ENCODE measurements at places on chromosomes 7 and 10.

DNA sequence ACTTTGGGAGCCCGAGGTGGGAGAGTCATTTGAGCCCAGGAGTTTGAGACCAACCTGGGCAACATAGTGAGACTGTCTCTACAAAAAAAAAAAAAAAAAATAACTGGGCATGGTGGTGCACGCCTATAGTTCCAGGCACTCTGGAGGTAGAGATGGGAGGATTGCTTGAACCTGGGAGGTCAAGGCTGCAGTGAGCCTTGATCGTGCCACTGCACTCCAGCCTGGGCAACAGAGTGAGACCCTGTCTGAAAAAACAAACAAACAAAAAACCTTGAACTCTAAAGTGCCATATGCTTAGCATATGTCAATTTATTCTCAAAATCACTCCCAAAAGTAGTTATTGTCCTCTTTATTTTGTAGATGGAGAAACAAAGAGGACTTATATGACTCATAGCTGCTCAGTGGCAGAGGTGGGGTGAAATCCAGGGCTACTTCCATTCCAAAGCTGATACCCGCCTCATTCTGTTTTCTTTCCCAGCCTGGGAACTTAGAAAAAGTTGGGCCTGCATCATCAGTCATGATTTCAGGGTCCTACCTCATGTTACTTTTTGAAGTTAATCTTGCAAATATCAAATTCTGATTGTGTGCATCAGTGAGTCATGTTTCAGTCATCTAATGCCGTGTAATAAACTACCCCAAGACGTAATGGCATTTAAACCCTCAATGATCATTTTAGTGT, 13.3 kb downstream of the DHTKD1 start:
- H3K4me3 ChIP-seq, result no peak overlapping the region
- no peak overlapping the region for H3K27ac ChIP-seq
- H3K36me3 ChIP-seq, result peaks cover 18% of the 10 kb centered on the region
- H3K27me3 ChIP-seq, result no peaks in the 10 kb centered on the region
- H3K4me1 ChIP-seq, result no peaks in the 10 kb centered on the region

DNA sequence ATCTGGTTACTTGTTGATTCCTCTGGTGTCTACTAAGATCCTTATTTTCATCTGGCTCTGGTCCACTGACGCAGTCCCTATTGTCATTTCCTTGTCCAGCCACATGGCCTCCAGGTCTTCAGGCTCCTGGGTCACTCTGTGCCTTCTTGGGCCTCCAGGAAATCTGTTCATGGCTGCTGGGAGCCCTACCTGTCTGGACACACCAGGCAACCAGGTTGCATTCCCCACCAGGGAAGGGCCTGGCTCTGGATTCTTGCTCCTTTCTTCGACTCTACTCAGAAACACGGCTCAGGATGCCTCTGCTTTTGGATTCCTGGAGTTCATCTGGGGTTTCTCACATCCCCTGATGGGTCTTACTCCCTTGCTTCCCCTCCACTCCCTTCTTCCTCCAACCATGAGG, 8.0 kb upstream of the PPIF start:
- H3K4me1 ChIP-seq, result peaks cover 7% of the 10 kb centered on the region
- no peak for DNase-seq
- H3K27ac ChIP-seq, result no peak overlapping the region
- H3K36me3 ChIP-seq, result peaks cover 2% of the 10 kb centered on the region
- H3K4me3 ChIP-seq, result no peak overlapping the region
- H3K27me3 ChIP-seq, result no peaks in the 10 kb centered on the region

DNA sequence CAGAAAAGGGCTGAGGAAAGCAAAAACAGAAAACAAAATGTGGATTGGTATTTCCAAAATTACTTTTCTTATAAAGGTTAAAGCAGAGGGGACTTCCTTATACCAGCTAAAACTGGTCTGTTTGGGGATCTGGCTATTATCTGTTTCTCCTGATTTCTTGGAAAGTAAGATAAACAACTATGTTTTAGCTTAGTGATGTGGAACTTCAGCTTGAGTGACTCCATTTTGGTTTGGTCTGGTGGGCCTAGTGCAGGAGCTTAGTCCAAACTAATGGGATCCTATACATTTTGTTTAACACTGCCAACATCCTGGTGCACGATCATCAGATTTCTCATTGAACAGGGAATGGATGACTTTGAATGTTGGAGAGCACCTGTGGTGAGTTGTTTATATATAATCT, 283.5 kb downstream of the ADK start:
- no peak overlapping the region for H3K27ac ChIP-seq
- no peak overlapping the region for H3K4me3 ChIP-seq
- H3K36me3 ChIP-seq, result peaks cover 7% of the 10 kb centered on the region

- peaks cover 5% of the 10 kb centered on the region for H3K36me3 ChIP-seq
- H3K4me1 ChIP-seq, result peaks cover 25% of the 10 kb centered on the region
- H3K4me3 ChIP-seq, result peak overlapping the region; percentile 98
- no peaks in the 10 kb centered on the region for H3K27me3 ChIP-seq
- H3K27ac ChIP-seq, result no peak overlapping the region
Measured at GRCh38 chr10:102462512-102463054, 11.2 kb upstream of the C10orf95 start.

DNA sequence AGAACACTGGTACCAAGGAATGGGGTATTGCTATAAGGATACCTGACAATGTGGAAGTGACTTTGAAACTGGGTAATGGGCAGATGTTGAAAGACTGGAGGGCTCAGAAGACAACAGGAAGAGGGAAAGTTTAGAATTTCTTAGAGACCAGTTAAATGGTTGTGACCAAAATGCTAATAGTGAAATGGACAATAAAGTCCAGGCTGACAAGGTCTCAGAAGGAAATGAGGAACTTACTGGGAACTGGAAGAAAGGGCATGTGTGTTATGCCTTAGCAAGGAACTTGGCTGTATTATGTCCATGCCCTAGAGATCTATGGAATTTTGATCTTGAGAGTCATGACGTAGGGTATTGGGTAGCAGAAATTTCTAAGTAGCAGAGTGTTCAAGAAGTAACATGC, 38.0 kb downstream of the FAM149B1 start:
- peaks cover 9% of the 10 kb centered on the region for H3K36me3 ChIP-seq
- no peak for DNase-seq
- H3K4me3 ChIP-seq, result no peak overlapping the region
- H3K4me1 ChIP-seq, result no peaks in the 10 kb centered on the region
- no peaks in the 10 kb centered on the region for H3K27me3 ChIP-seq

DNA sequence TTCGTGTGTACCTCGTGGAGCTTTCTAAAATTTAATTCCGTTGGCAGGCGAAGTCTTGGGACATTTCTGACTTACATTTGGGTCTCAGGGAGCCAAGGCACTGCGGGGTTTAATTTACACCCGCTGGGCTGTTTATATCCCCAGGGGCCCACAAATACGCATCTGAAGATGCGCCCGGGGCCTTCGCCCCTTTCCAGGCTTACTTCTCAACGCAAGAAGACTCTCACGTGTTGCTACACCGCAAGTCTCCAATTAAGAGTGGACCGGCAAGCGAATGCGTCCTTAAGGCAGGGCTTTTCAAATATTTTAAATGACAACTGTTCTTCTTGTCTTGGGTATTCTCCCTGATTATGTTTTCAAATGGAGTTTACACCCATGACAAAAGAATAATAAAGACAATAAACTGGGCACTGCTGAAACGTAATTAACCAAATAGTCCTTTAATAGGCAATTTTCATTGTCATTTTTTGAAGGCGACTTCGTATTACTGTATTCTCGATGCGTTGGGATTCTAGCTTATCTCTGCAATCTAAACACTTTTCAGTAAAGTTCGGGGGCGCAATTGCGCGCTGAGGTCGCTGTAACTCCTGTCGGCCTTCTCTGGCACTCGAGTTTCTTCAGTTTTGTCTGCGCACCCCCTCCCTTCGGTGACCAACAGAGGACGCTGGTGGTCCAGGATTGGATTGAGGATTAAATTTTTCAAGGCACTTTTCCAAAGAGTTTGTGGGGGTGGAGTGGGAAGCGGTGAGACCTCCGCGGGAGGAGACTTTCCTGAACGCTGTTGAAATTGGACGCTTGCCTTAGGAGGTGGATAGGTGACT, 837 bp upstream of the IGFBP3 start:
- H3K4me3 ChIP-seq, result peak overlapping the region; percentile 72
- peaks cover 63% of the 10 kb centered on the region for H3K27me3 ChIP-seq
- H3K4me1 ChIP-seq, result peaks cover 17% of the 10 kb centered on the region
- no peak for DNase-seq
- peaks cover 6% of the 10 kb centered on the region for H3K36me3 ChIP-seq

DNA sequence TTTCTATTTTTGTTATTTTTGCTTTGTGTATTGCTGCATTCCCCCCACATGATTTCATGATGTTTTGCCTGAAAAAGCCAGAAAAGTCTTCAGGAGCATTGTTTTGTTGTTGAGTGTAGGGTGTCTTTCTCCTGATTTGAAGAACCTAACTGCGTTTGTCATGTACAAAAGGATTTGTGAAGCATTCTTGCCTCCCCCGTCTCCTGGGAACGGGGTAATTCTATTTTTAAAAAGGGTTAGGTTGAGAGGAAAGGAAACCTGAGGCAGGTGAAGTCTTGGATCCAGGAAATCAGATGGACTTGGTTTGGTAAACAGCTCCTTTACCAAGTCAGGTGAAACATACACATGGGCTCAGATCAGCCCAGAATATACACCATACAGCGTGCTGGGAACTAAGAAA, 26.0 kb upstream of the BTBD16 start:
- H3K36me3 ChIP-seq, result no peaks in the 10 kb centered on the region
- no peak for DNase-seq
- no peak overlapping the region for H3K4me3 ChIP-seq
- no peaks in the 10 kb centered on the region for H3K4me1 ChIP-seq
- H3K27me3 ChIP-seq, result peaks cover 39% of the 10 kb centered on the region

- no peaks in the 10 kb centered on the region for H3K4me1 ChIP-seq
- H3K27ac ChIP-seq, result no peak overlapping the region
- no peak overlapping the region for H3K4me3 ChIP-seq
- no peak for DNase-seq
- no peaks in the 10 kb centered on the region for H3K27me3 ChIP-seq
- no peaks in the 10 kb centered on the region for H3K36me3 ChIP-seq
Measured at GRCh38 chr7:103851357-103851756, 138.1 kb downstream of the RELN start.

DNA sequence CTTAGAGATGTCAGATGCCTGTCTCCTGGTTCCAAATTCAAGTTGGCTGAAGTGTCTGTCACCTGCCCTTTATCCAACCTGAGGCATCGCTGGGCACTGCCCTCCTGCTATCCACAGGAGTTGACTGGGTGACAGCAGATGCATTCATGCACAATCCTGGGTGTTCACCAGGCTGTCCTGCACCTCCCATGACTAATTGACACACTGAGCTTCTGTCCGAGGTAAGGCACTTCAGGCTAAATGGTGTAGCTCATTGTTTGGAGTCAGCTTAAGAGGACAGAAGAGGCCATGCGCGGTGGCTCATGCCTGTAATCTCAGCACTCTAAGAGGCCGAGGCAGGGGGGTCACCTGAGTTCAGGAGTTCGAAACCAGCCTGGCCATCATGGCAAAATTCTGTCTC, 2.4 kb downstream of the UCMA start:
- H3K27me3 ChIP-seq, result peaks cover 14% of the 10 kb centered on the region
- H3K4me3 ChIP-seq, result no peak overlapping the region
- no peaks in the 10 kb centered on the region for H3K4me1 ChIP-seq
- no peak overlapping the region for H3K27ac ChIP-seq

- peaks cover 3% of the 10 kb centered on the region for H3K4me1 ChIP-seq
- no peak overlapping the region for H3K4me3 ChIP-seq
- no peak overlapping the region for H3K27ac ChIP-seq
- no peaks in the 10 kb centered on the region for H3K36me3 ChIP-seq
- no peak for DNase-seq
- no peaks in the 10 kb centered on the region for H3K27me3 ChIP-seq
Measured at GRCh38 chr10:76735866-76736265, 901.7 kb downstream of the KCNMA1 start.

DNA sequence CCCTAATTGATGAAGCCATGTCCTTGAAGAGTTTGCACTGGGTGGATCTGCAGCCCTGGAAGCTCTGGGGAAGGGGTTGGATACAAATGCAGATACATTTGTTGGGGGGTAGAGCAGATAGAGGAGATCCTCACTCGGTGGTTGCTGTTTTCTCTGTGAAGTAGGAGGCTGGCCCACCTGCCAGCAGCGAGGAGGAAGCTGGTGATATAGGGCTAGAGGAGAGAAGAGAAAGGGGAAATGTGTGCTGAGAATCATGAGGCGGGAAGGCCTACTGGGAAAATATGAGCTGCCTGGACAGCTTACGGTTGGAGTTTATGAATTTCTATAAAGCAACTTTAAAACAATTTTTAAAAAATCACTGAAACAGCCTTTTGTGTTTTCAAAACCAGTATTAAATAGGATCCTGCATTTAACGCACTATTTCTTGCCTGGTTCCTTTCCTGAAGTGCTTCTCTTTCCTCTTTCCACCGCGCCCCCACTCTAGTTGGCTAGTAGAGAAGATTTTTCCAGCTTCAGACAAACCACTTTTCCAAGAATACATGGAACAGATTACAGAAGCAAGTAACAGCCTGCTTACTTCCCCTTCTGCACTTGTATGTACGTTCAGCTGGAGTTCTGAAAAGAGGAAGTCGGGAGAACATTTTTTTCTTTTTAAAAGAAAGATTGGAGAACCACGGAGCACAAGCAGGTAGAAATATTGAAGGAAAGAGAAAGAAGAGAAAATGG, 100.6 kb upstream of the GLCCI1 start:
- no peak overlapping the region for H3K27ac ChIP-seq
- no peak for DNase-seq
- no peaks in the 10 kb centered on the region for H3K27me3 ChIP-seq
- peaks cover 1% of the 10 kb centered on the region for H3K4me1 ChIP-seq
- H3K4me3 ChIP-seq, result no peak overlapping the region
- H3K36me3 ChIP-seq, result no peaks in the 10 kb centered on the region

DNA sequence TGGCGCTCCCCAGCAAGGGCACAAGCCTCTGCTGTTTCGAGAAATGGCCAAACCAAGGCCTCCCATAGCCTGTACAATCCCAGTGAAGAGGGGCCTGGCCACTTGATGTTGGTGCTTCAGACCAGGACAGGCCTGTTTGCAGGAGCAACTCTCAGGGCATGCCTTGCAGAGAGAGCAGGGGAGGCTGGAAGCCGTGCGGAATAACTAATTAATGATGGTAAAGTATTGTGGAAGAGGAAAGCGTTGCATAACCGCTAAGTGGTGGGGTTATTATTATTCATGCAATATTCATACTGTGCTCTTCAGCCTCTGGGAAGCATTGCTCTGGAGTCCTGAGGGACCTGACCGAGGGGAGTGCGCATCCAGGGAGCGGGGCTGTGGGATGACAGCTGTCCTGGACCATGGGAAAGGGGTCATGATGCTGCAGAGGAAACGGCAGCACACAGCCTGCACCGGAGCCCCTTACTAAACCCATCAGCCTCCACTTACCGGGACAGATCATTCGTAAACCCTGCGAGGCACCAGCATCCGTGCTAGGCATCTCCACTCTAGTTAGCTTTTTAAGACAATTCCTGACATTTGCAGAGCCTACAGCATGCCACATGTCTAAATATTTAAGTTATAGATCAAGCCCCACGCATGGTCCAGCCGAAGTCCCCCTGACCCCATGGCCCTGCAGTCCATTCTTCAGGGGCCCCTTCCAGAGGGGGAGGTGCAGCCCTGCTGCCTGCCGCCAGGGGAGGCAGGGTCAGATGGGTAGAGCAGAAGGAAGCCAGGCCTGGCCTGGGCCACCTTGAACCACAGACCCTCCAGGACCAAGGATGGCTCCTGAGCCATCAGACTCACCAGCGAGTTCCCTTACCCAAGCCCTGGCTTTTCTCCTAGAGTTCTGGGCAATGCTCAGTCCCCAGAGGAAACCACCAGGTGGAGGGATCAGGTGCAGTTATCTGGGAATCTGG, 11.6 kb downstream of the TMEM273 start:
- peak overlapping the region; percentile 98 for H3K27ac ChIP-seq
- peaks cover 51% of the 10 kb centered on the region for H3K4me1 ChIP-seq
- no peaks in the 10 kb centered on the region for H3K36me3 ChIP-seq
